ENCODE measurements at places on chromosomes 7 and 10.
A peak's percentile ranks its signal among the peaks of the same experiment; 100 is the strongest.

DNA sequence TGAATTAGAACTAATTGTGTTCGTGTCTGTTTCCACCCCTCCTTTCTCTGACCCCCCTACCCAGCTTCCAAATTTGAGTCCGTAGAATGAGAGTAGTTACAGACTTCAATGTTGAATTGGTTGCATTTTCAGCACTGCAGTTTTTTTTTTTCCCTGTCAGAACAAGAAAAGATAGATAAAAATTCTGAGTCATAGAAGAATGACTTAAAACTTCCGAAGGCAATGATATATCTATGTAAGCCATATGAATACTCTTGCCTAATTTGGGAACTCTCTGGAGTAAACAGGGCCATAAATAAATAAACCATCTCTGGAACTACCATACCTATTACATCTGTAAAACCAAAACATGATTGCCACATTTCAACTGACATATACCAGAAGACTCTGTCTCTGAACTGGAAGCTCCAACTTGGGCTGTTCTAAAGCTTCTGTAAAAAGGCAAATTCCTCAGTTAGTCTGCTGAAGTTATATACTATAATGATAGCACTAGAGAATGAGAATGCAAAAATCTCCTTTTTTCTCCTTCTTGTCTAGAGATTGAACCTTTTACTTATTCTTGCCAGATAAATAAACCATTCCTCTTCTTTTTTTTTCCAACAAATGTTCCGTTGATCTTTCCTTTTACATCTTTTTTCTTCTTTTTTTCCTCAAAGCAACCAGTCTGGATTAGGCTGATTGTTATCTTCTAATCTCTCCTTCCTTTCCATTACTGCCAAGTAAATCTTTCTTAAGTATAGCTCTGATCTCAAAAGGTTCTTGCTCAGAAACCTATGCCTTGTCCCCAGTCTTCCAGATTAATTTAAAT is 23.5 kb downstream of the VCL start:
- peak; percentile 95 for DNase-seq

- DNase-seq = no peak
These were observed 29.0 kb upstream of the KNDC1 start for GRCh38 chr10:133131053-133131452.

DNA sequence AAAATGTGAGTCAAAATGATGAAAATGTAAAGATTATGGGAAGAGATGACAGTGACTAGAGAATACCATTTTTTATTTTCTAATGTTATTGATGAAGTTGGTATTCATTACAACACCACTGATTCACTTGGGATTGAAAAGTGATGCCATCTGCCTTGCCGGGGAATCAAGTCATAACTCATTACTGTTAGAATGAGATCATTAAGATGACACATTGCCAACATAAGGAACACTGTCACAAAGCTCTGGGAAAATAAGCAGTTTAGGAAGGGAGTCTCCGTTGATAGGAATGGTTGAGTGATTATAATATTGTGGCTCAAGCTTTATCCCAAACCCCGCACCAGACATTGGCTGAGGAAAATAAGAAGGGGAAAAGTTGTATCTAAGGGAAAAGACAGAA is 121.5 kb upstream of the PLPP4 start:
- DNase-seq = no peak

DNA sequence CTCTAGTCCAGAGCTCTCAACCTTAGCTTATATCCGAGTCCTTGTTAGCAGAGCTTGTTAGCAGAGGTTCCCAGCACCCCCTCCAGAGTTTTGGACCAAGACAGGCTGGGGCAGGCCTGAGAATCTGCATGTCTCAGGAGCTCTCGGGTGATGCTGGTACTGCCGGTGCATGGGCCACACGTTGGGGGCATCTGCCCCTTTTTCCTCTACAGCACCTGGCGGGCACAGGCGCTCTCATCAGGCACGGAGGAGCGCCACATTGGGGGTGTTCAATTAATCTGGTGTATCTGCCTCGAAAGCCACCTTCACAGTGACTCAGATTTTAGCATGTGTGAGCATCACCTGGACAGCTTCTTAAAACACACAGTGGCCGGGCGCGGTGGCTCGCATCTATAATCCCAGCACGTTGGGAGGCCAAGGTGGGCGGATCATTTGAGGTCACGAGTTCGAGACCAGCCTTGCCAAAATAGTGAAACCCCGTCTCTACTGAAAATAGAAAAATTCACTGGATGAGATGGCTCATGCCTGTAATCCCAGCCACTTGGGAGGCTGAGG is 117.7 kb downstream of the ELFN1 start:
- no peak for DNase-seq

- no peak for DNase-seq
These were observed 21.0 kb downstream of the ACTA2 start for GRCh38 chr10:88931548-88931947.

- DNase-seq = peak; percentile 66
These were observed 81.7 kb downstream of the GPR85 start for GRCh38 chr7:113004726-113005454.

- DNase-seq = no peak
These were observed 13.5 kb upstream of the LRGUK start for GRCh38 chr7:134113655-134114054.

DNA sequence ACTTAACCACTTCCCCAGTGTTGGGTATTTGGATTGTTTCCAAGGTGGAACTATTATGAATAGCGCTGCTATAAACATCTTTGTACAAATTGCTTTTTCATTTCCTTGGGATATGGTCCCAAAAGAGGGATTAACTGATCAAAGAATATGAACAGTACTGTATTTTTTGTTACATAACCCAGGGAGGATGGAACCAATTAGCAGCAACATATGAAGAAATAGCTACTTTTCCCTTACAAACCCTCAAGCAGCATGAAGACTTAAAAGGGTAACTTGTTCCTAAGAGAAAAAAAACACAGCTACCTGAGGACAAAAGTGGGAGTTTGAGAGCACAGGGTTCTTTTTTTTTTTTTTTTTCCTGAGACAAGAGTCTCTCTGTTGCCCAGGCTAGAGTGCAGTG is 13.1 kb upstream of the TLX1 start:
- DNase-seq = no peak

DNA sequence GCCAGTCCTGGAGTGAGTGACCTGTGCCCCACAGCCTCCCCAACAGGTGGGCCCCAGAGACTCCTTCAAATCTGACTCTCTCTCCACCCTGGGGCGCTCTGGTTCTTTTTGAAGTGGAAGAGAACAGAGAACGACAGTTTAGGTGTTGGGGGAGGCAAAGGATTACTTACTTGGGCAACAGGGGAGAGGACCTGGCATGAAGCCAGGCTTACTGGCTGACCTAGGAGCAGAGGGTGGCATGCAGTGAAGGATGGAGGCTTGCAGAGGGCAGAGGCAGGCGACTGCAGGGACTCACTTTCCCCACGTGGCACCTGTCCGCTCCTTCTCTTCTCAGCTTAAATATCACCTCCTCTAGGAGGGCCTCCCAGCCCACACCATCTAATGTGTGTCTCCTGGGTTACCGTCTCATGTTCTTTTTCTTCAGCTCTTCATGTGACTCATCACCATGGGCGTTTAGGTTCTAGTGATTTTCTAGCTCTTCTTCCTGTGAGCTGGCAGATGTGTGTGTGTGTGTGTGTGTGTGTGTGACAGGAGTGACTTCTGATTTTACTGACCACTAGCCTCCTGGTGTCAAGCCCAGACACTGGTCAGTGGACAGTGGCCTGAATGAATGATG is 15.5 kb downstream of the LZTS2 start:
- DNase-seq = no peak

- DNase-seq = no peak
These were observed 62.8 kb downstream of the WDR37 start for GRCh38 chr10:1119027-1119426.

- DNase-seq = no peak
These were observed 57.1 kb upstream of the DYNC1I1 start for GRCh38 chr7:95715274-95715673.

- no peak for DNase-seq
These were observed 302.1 kb downstream of the CACNA2D1 start for GRCh38 chr7:82141427-82141826.

DNA sequence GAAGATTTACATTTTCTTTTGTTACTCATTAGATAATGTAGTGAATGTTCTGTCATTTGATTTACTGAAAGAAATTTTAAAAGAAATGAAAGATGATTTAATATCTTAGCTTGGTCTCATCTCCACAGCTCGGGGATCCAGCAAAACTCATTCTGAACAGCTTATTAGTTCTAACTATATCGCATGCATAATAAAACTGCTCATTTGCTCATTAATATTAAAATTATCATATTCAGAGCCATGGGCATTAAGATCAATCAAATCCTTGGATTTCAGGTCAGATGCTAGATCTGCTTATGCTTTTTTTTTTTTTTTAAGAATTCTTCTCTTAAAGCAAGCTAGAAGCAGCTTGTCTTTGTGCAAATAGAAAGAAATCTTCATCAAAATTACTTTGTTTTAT is 246.1 kb downstream of the FOXP2 start:
- DNase-seq = no peak

GRCh38 chr7:148480479-148481146 is 110.0 kb upstream of the C7orf33 start:
- no peak for DNase-seq

DNA sequence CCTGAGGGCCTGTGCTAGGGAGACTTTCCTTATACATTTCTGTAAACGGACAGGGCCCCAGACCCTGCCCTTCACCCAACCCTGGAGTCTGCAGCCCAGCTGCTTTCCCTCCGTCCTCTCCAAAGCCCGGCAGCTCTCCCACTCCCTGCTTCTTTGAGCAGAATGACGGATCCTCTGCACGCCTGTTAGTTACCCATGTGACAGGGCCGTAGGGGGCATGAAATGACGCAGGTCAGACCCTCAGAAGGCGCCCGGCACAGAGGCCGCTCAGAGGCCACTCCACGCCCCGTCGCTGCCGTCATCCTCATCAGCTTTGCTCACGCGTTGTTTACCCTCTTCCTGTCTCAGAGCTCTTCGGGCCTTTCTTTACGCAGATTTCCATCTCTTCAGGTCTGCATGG is 60.2 kb upstream of the MKRN1 start:
- no peak for DNase-seq

DNA sequence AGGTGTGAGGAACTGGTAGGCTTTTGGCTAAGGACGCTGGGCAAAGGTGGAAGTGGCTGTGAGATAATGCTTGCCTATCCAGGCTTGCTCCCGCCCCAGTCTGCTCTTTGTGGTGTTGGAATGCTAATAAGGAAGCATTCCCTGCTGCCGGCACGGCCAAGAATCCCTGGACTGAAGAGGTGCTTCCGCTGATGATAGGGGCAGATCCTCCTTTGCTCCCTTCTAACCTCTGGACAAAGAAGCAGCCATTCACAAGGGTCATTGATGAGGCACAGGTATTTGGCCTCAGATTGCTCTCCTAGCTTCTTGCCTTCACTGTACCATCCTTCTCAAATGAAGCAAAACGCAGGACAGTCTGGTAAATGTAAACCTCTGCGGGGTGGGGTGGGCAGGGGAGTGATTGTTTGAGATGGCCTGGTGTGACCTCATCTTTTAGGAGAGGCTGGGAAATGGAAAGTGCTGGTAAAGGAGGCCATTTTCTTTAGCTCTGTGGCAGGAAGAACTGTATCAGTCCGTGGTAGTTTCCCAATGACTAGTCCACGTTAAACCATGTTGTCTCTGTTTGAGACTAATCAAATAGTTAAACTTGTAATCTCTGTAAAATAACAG is 1.7 kb downstream of the PGAM1 start:
- DNase-seq = peak; percentile 48

- no peak for DNase-seq
These were observed 33.8 kb downstream of the UBE2H start for GRCh38 chr7:129918922-129919321.

DNA sequence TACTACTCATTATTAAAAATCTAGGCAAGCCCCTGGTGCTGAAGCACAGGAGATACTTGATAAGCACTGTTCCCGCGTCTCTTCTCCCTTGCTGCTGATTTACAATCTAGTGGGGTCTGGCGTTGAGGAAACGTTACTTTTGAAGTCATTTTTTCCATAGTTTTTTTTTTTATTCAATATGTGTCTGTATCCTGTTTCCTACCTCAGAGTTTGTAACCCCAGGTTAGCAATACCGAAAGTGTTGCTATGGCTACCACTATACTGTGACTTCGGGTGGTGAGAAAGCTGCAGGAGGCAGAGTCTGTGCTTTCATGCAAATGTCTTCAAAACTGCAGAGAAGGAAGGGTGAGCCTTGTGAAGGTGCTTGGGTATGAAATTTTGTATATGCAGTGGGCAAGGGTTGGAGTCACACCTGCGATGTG is 458.8 kb upstream of the GHITM start:
- no peak for DNase-seq

DNA sequence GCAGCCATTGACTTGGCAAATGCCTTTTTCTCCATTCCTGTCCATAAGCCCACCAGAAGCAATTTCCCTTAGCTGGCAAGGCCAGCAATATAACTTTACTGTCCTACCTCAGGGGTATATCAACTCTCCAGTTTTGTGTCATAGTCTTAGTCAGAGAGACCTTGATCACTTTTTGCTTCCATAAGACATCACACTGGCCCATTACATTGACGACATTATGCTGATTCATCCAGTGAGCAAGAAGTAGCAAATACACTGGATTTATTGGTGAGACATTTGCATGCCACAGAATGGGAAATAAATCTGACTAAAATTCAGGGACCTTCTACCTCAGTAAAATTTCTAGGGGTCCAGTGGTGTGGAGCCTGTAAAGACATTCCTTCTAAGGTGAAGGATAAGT is 649.7 kb upstream of the ANKRD30A start:
- no peak for DNase-seq

- no peak for DNase-seq
These were observed 146.3 kb downstream of the TCF7L2 start for GRCh38 chr10:113096128-113096996.

DNA sequence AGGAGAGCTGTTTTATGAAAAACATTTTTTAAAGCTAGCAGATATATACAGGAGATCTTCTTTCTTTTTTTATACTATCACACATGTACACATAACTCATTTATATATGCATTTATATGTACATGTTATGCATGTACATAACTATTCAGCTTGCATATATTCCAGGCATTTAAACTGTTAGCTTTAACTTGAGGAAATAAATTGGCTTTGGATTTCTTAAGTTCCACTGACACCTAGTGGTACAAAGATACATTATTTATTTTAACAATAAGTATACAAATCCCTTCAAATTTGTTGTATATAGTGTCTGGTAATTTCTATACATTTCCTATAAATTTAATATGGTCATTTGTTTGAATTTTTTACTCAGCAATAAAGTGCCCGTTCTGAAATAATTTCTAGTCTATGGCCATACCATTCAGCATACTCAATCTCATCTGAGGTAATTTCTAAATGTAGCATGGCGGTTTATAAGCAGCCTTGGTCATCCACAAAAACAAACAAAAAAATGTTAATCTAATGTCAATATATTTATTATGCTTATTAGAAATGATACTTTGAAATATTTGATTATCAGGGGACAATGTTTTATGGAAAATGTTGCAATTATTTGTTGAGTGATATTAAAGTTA is 11.6 kb downstream of the ZDHHC6 start:
- DNase-seq = peak; percentile 73

All from OCI-M1 (cell line).